ENCODE measurements at places on chromosomes 5 and 9. TPM values are rescaled to one million over a fixed set of nuclear protein-coding genes. Genes with fewer than 3 reads are reported as not detected.

TSSK1B gene
- total RNA-seq, result 0.11 TPM

WDR38 gene
- not detected for total RNA-seq

SHOC1 gene
- 1.4 TPM for total RNA-seq

TERT gene
- total RNA-seq, result 0.38 TPM

ZNG1A gene
- total RNA-seq, result 36.3 TPM

GARIN3 gene
- total RNA-seq, result not detected

GABRA6 gene
- total RNA-seq, result not detected

BASP1 gene
- total RNA-seq, result 24.1 TPM

PCSK1 gene
- total RNA-seq, result not detected

TAS2R1 gene
- total RNA-seq, result not detected

SLC1A1 gene
- total RNA-seq, result 2.2 TPM

NTRK2 gene
- total RNA-seq, result 6.2 TPM

SCAI gene
- total RNA-seq, result 2.9 TPM

SMIM32 gene
- total RNA-seq, result not detected

FBXW5 gene
- total RNA-seq, result 158 TPM

TNC gene
- total RNA-seq, result 7.5 TPM

FSTL4 gene
- total RNA-seq, result 5.7 TPM

DND1 gene
- total RNA-seq, result 0.59 TPM

GRXCR2 gene
- total RNA-seq, result 0.65 TPM

GFPT2 gene
- 3.0 TPM for total RNA-seq

TMEM215 gene
- not detected for total RNA-seq

GMCL2 gene
- total RNA-seq, result not detected

BHMT2 gene
- 1.3 TPM for total RNA-seq

TAF11L10 gene
- total RNA-seq, result not detected

NPR2 gene
- total RNA-seq, result 18.5 TPM

ARHGEF39 gene
- total RNA-seq, result 7.6 TPM

LMNB1 gene
- 10.6 TPM for total RNA-seq

C9 gene
- not detected for total RNA-seq
